ENCODE measurements at places on chromosomes 3 and 15.
A peak's percentile ranks its signal among the peaks of the same experiment; 100 is the strongest.

- no peak for DNase-seq
These were observed 80.3 kb upstream of the KCNMB2 start for GRCh38 chr3:178455946-178456345.

GRCh38 chr3:77601823-77602415 is 562.0 kb downstream of the ROBO2 start:
- DNase-seq, result no peak

- no peak for DNase-seq
These were observed 32.3 kb downstream of the STOML1 start for GRCh38 chr15:73959801-73960200.

DNA sequence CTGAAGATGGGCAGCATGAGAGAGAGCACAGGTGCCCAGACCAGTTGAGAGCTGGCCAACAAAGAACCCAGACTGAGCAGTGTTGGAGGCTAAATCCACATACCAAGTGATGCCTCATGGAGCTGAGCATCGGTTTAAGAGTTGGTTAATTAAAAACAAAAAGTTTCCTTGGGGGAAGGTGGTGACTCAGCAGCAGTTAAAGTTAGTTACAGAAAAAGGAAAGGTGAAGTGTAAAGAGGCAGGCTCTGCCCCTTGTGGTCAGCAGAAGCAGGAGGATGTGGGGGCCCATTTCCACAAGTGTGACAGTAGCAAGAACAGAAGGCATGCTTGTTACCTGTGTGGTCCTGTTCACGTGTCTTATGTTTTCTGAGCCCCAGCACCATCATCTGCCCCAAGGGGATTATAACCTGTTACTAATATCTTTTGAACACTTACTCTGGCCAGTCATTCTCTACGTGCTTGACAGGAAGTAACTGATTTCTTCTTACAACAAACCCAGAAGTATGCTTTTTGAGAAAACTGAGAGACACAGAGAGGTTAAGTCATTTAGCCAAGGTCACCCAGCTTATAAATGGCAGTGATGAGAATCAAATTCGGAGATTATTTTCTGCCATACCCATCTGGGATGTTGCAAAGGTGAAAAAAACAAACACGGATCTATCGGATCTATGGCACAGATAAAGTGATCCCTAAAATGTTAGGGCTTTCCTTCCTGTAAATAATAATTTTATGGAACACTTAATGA is 91.0 kb downstream of the EPHB1 start:
- DNase-seq, result no peak

- no peak for DNase-seq
These were observed 526.4 kb downstream of the SOX2 start for GRCh38 chr3:182238126-182238525.

- no peak for DNase-seq
These were observed 144.6 kb upstream of the TMCO5A start for GRCh38 chr15:37789881-37790280.

- no peak for DNase-seq
These were observed 21.0 kb upstream of the CTXND1 start for GRCh38 chr15:80272987-80273386.

- DNase-seq, result no peak
These were observed at the start of gene ACOX2 for GRCh38 chr3:58536501-58537411. Gene ACOX2, minus strand, starts transcription at chr3:58537190. Its CDS starts 2,084 bp downstream, at chr3:58535106.

DNA sequence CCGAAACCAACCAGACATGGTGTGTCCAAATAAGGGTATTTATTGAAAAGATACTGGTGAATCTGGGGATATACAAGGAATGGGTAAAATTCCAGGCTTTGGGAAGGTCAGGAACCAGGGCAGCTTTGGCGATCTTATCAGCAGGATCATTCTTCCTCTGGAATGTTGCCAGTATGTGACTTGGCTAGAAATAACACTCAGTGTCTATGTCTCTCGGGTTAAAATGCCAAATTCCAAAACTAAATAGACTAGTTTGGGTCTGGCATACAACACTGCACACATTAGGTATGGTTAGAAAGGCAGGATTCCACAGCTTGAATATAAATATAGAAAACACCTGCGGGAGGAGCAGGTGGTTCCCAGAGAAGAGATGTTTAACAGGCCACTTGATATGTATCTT is 220.2 kb upstream of the CD96 start:
- DNase-seq, result no peak

GRCh38 chr3:10357592-10358308 is 36.8 kb upstream of the SEC13 start:
- DNase-seq, result no peak

- no peak for DNase-seq
These were observed 87.3 kb downstream of the ST6GAL1 start for GRCh38 chr3:187017511-187018230.

DNA sequence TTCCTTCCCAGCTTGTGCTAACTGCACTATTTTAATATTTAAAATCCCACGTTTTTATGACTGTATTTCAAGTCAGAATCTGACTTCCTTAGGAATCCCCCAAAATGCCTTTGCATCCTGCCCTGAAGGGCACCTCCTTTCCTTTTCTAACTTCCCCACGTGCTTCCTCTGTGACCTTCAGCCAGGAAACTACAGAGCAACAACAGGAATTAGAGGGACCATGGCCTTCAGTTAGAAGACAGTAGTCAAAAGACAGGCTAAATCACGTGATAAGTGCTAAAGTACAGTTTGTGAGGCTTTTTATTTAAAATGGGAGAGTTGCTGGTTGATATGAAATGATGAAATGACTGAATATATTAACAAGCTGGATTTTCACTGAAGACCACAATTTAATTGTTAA is 11.8 kb upstream of the ABHD10 start:
- DNase-seq, result no peak

- no peak for DNase-seq
These were observed 212.3 kb upstream of the LRRFIP2 start for GRCh38 chr3:37386627-37387230.

DNA sequence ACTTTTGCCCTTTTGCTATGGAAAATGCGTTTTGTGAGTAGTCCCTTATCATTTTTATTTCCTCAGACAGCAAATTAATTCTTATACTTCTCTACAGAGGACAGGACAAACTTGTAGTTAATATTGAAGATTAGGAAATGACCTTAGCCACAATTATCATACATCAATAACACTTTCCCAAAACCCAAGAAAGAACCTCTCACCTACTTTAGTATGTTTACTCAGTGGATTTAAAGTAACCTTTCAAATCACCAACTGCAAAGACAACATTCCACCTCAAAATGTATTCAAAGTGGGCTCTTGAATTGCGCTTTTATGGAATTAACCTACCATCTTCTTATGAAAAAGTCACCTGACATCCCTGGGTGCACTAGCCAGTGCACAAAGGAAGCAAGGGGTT is 107.3 kb downstream of the PLCH1 start:
- DNase-seq, result no peak

- peak; percentile 47 for DNase-seq
These were observed 233.2 kb downstream of the FGF12 start for GRCh38 chr3:192494174-192494573.

GRCh38 chr3:149042789-149043386 is 43.4 kb downstream of the HLTF start:
- DNase-seq, result no peak

GRCh38 chr3:11514191-11514821 is 129.4 kb downstream of the VGLL4 start:
- DNase-seq, result no peak

- DNase-seq, result no peak
These were observed 17.0 kb upstream of the OR5K1 start for GRCh38 chr3:98445949-98446406.

DNA sequence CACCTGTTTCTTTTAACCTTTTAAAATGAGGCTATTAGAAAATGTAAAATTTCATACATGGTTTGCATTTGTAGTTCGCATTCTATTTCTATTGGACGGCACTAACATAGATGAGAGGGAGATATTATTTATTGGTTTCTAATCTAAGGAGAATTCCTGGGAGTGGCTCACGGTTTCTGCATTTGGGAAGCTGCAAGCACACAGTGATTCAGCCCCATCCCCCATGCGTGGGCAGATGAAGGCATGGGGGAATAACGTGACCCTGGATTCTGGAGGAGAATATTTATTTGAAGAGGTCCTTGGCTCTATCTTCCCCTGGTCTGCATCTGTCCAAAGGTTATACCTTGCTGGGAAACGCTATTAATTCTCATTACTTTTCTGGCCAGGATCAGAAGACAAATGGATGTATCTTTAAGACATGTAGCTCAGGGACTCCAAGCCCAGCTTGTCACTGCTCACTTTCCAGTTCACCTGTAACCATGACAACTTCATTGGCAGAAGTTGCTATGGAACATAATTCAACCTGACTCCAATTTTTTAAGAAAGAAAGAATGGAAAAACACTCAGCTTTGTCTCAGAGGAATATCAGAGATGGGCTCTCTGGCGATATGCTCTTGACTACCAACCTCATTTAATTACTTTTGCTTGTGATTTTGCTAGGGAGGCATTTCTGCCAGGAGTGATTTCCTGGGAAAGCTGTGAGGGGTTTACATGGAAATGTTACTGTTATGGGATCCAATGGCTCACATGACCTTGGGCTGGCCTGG is 27.2 kb upstream of the POMGNT2 start:
- DNase-seq, result no peak

GRCh38 chr15:76223521-76223920 is 87.7 kb downstream of the ETFA start:
- DNase-seq, result no peak

GRCh38 chr3:31203960-31204795 is 309.7 kb upstream of the GADL1 start:
- no peak for DNase-seq

DNA sequence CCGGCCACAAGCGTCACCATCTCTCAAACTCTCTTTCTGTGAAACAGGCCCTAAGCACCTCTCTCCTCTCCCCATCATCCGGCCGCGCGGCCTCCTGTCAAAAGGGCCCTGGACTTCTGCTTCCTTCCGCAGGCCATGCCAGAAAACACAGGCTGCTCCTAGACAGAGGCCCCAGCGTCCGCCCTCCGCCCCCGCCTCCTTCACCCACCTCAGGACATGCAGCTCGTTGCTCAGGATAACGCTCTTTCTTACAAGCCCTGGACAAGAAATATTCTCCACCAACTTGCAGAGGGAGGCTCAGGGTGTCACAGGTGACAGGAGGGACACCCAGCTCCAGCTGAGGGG is 212.0 kb downstream of the XXYLT1 start:
- no peak for DNase-seq

- DNase-seq, result no peak
These were observed 108.4 kb downstream of the WNT7A start for GRCh38 chr3:13771496-13771895.

- DNase-seq, result no peak
These were observed 268.8 kb downstream of the ZBTB20 start for GRCh38 chr3:114878114-114878839.

DNA sequence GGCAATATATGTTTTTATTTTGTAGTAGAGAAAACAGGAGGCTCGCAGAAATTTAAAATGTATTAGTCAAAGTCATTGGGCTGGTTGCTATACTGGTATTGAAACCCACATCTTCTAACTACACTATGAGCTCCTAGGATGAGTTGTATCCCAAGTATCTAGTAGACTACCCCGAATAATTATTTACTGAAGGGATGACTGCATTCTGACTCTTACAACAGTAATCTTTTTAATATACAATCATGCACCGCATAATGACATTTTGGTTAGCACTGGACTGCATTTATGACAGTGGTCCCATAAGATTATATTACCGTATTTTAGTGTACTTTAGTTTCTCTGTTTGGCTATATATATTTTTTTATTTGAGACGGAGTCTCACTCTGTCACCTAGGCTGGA is 15.3 kb downstream of the PIGB start:
- DNase-seq, result no peak

GRCh38 chr3:64685331-64685799 is 2.4 kb downstream of the ADAMTS9 start:
- no peak for DNase-seq

Measured in NCI-H2081 treated with DMSO at 0.1 percent for 48 hours (cell line).